ENCODE measurements at places on chromosomes 1 and 21. TPM values are rescaled to one million over a fixed set of nuclear protein-coding genes. Genes with fewer than 3 reads are reported as not detected.
A peak's percentile ranks its signal among the peaks of the same experiment; 100 is the strongest.

DNA sequence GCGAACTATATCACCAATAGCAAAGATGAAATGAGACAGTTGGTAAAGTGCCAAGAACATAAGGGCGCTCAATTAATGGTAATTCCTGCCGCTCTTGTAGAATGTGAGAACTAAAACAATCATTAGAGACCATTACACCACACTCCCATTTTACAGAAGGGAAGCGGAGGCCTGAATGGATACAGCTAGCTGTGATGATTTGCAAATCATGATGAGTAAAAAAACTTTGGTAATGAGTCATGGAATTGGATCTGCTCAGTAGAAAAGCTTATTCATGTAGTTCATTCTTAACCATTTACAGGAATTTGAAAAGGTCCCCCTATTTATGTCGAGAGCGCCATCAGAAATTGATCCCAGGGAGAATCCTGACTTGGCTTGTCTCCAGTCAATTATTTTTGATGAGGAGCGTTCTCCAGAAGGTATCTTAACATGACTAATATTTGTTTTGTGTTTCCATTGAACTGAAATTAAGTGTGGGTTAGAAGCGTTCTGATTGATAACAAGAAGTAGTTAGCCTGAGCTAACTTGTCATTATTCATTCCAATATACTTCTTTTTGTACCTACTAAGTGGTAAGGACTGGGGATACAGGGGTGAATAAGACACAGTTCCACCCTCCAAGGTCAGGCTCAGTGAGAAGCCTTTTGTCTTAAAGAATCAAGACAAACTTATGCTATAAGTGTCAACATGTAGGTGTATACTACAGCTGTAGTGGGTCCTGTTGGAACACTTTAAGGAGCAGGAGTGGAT lies 812 bp downstream of the TTC4 start:
- no peaks in the 10 kb centered on the region for H3K27me3 ChIP-seq
- H3K4me1 ChIP-seq = peaks cover 29% of the 10 kb centered on the region
- H3K4me3 ChIP-seq = peak overlapping the region; percentile 94

GRCh38 chr1:204042516-204042915 lies 30.4 kb upstream of the SOX13 start:
- DNase-seq = no peak
- H3K4me3 ChIP-seq = no peak overlapping the region
- no peaks in the 10 kb centered on the region for H3K4me1 ChIP-seq
- no peak overlapping the region for H3K27ac ChIP-seq

TMPRSS15 gene
- not detected for total RNA-seq

GRCh38 chr1:21761052-21761451 lies 21.9 kb downstream of the USP48 start:
- no peaks in the 10 kb centered on the region for H3K27me3 ChIP-seq
- peaks cover 58% of the 10 kb centered on the region for H3K4me1 ChIP-seq
- no peaks in the 10 kb centered on the region for H3K36me3 ChIP-seq
- no peak for DNase-seq
- no peak overlapping the region for H3K27ac ChIP-seq
- H3K4me3 ChIP-seq = no peak overlapping the region

GRCh38 chr1:2927393-2928360 lies 93.6 kb upstream of the ACTRT2 start:
- H3K27me3 ChIP-seq = no peaks in the 10 kb centered on the region
- H3K36me3 ChIP-seq = no peaks in the 10 kb centered on the region
- H3K4me1 ChIP-seq = no peaks in the 10 kb centered on the region

GBP7 gene
- total RNA-seq = not detected

GRCh38 chr1:85566890-85567289 lies 13.7 kb upstream of the CCN1 start:
- H3K27me3 ChIP-seq = peaks cover 40% of the 10 kb centered on the region
- H3K4me3 ChIP-seq = no peak overlapping the region
- DNase-seq = no peak
- no peaks in the 10 kb centered on the region for H3K36me3 ChIP-seq
- H3K27ac ChIP-seq = no peak overlapping the region

PTGFR gene
- not detected for total RNA-seq

RIMS3 gene
- 2.0 TPM for total RNA-seq

DNA sequence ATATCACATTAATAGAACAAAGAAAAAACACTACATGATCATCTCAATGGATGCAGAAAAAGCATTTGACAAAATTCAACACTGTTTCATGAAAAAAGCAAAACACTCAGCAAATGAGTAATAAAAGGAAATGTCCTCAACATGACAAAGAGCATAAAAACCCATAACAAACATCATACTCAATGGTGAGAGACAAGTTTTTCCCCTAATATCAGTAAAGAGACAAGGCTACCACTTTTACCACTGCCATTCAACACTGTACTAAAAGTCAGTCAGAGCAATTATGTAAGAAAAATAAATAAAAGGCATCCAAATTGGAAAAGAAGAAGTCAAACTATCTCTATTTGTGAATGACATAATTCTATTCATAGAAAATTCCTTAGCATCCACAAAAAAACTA lies 64.3 kb downstream of the ZNF644 start:
- no peaks in the 10 kb centered on the region for H3K27me3 ChIP-seq
- peaks cover 58% of the 10 kb centered on the region for H3K4me1 ChIP-seq
- no peak for DNase-seq
- no peak overlapping the region for H3K27ac ChIP-seq
- H3K36me3 ChIP-seq = peaks cover 15% of the 10 kb centered on the region

FCRL5 gene
- not detected for total RNA-seq
